ENCODE measurements at places on chromosomes 12 and 14. TPM values are rescaled to one million over a fixed set of nuclear protein-coding genes. Genes with fewer than 3 reads are reported as not detected.
A peak's percentile ranks its signal among the peaks of the same experiment; 100 is the strongest.

DNA sequence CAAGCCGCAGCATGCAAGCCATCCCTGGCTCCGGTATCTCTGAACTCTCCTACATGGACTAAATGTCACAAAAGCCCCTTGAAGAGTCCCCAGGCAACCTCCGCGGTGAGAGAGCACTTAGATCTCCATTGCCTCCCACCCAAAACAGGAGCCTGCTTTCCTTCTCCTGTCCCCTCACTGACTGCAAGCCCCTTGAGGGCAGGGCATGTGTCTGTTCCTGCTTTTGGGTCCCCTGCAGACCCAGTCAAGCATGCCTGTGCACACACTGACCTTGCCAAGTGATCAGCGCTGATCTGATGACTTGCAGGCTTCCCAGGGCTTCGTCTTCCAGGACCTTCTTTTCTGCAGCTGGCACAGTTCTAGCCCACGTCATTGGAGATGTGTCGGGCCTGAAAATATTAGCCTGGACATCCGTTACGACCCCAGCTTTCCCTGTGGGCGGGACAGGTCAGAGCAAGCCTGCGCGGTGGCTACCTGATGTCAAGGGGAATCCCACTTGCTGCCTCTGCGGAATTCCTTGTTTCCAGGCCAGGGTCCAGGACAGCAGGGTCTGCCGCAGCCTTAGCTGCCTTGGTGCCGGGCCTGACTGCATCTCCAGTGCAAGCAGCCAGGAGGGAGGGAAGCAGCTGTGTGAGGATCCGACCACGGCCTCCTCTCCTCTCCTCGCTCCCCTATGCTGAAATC, 92.5 kb downstream of the FBXL14 start:
- DNase-seq = no peak

GRCh38 chr14:79417961-79418360, 793.3 kb downstream of the DIO2 start:
- no peak for DNase-seq

GRCh38 chr12:124499190-124499753, 68.1 kb downstream of the NCOR2 start:
- no peak for DNase-seq

DNA sequence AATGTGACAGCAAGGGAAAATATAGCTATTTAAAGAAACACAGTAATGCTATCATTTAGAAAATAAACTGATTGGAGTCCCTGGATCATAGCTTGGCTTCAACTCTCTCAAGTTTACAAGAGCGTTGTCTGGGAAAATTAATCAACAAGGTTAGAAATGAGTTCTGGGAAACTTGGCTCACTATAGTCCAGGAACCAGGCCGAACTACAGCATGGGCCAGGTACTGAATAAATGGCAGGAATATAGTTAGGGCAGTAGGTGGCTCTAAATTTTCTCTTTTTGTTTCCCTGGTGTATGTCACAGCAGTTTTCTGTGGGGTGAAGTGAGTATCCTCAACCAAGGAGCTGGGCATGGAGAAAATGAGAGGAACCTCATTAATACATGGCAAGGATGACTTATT, 72.4 kb downstream of the PLBD1 start:
- DNase-seq = no peak

GRCh38 chr12:34390846-34391700, 368.8 kb downstream of the ALG10 start:
- DNase-seq = peak; percentile 19

GRCh38 chr12:67981287-67982162, 7.7 kb upstream of the IFNG-AS1 start:
- no peak for DNase-seq

DNA sequence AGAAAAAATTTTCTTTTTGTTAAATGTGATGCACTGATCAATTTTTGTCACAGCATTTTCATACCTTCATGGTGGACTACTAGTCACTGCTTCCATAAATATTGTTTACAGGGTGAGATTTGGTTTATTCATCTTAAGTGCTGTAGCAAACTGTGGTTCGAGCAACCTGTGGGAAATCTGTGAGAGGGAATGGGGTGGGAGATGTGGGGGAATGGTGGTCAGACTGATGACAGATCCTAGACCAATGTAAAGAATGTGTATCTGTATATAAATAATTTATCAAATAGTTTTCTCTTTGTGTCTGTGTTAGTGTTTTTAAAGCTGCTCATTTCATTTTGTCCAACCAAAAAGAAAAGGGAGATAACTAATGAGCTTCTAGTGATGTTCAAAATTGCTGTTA, 26.7 kb downstream of the CSRP2 start:
- DNase-seq = no peak

DNA sequence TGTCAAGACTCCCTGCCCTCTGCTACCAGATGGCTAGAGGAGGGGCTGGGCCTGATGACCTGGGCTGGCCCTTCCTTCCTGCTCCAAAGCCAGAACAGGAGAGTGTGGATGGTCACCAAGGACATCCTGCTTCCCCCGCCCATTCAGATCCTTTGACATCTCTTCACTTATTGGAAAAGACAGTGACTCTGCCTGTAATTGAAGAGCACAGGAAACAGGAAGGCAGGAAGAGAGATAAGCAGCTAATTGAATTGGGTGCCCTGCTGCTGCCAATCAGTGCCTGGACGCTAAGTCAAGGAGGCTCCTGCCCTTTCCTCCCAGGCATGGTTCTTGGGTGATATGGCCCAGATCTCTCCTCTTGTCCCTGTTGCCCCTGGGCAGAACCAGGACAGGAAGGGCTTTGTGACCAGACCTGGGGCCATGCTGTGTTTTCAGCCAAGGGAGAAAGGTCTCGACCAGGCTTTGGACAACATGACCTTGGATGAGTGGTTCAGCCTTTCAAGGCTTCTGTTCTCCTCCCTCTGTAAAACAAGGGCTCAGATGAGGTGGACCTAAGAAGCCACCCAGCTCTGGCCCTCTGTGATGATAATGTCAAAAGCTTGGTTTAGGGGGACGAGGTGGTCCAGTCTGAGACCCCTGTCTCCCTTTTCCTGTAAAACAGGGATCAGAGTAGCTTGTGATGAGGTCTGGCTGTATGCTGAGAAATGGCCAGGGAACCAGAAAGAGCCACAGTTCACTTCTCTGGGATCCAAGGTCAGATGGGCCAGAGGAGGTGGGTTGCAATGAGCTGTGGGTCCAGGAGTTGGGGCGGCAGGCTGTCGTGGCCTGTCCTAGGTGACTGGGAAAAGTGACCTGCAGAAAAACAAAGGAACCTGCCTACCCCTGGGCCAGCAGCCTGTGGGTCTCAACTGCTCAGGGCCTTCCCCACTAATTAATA, 38.8 kb downstream of the FAM222A start:
- peak; percentile 21 for DNase-seq

DNA sequence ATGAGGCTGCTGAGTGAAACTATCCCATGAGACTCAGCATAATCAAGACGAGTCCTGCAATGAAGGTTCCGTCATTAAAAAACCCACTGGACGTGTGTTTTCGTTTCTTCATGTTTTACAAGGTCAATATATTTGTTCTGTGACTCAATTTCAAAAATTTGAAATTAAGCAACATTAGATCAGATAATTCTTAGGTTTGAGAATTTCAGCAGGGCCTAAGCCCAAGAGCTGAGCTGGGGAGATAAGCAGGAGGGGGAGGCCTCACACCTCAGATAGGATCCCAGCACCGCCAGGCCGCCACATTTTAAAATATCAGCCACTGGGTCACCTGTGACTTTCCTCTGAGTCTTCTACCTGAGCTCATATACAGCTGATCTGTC, 13.3 kb downstream of the STX2 start:
- no peak for DNase-seq

GRCh38 chr12:108618079-108618952, 15.4 kb downstream of the SELPLG start:
- DNase-seq = peak; percentile 86

DNA sequence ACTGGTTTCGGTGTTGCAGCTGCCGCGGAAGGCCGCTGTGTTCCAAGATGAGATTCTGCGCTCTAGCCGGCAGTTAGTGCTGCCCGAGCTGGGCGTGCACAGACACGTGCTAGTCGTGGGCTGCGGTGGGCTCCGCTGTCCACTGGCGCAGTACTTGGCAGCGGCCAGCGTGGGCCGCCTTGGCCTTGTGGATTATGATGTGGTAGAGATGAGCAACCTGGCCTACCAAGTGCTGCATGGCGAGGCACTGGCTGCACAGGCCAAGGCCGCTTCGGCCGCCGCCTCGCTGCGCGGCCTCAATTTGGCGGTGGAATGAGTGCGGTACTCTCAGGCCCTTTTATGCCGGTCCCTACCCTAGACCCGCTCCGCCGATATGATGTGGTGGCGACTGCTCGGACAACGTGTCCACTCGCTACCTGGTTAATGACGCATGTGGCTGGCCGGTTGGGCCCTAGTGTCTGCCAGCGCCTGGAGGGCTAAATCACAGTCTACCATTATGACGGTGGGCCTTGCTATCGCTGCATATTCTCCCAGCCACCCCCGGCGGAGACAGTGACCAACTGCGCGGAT, 102.2 kb downstream of the SNAPC1 start:
- DNase-seq = no peak

GRCh38 chr12:95204141-95204866, 13.0 kb downstream of the FGD6 start:
- DNase-seq = peak; percentile 38

DNA sequence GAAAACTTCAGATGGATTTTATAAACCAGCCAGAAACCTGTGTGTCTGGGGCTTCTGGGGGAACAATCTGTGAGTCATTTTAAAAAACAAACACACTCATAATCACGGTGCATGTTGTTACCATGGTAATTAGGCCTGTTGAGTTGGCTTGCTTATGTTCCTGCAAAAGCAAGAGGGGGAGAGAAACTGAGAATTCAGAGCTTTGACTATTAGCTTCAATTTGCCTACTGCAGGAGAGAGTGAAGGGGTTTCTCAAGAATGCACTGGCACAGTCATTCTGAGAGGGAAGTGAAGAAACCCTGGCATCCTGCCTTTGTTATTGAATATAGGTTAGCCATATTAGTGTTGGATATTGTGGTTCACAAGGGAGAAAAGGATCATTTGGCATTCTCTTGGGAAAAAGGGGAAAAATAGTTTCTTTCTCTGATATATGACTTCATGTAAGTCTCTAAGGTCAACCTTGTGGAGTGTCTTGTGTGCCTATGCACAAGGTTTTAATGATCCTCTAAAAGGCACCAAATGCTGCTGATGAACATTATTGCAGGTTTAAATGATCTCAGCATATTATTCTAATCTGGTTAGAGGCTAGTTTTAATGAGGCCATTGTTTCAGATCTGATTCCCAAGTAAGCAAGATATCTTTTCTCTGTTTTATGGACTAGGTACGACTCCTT, 12.9 kb downstream of the GNG2 start:
- DNase-seq = peak; percentile 27

The SLC35F4 gene
- not detected for total RNA-seq

The DCTN2 gene
- total RNA-seq = 140 TPM

The CCDC177 gene
- not detected for total RNA-seq

The CIROP gene
- total RNA-seq = not detected

The RHOF gene
- total RNA-seq = 86.7 TPM

The TRIM9 gene
- 3.9 TPM for total RNA-seq

The KRT83 gene
- not detected for total RNA-seq

The IAPP gene
- not detected for total RNA-seq
